Head of caudate nucleus (tissue), 42 donors: ENCODE measurements at places on chromosomes 13 and 19.

DNA sequence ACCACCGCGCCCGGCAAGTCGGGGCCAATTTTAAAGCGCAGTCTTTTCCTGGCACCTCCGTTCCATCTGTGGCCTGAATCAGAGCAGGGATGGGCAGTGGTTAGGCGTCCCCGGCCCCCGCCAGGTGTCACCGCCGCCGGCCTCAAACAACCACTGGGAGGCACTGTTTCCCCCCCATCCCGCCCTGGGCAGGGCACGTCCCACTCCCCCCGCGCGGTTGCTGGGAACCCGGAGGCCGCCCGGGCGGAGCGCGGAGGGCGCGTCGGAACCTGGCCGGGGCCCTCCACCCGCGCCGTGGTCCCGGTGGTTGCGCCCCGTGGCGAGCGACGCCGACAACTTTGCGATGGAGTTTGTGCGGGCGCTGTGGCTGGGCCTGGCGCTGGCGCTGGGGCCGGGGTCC, at the start of gene GRIN3B:
Gene GRIN3B (plus strand): TSS at position 325 of the 400 bp plus-strand sequence. CDS start 19 bp downstream, at position 344.
- DNase-seq = no peak

DNA sequence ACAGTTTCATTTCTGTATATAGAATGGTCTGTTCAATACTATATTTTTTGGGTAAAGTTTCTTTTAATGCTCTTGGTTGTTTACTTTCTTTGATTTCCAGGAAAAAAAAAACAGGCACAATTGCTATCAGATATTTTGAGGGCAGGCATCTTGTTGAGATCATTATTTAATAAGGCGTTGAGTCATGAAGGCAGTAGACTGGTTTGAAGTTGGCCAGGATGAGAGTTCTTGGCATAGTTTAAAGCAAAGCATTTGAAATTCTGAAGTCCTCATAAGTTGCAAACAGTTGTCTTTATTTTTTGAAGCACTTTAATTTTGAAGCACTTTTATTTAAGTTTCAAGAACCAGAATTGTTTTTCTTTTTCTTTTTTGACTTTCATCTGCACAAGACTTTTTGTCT, 2.6 kb upstream of the ZNF175 start:
- no peak for DNase-seq

GRCh38 chr13:22789027-22789593, 391.7 kb upstream of the SGCG start:
- no peak for DNase-seq

GRCh38 chr19:18292462-18292809, 11.0 kb upstream of the JUND start:
- no peak for DNase-seq

- DNase-seq = peak; percentile 56
These were observed 49.2 kb downstream of the GADD45B start for GRCh38 chr19:2524840-2525723.
